ENCODE measurements at places on chromosomes 4 and X.

DNA sequence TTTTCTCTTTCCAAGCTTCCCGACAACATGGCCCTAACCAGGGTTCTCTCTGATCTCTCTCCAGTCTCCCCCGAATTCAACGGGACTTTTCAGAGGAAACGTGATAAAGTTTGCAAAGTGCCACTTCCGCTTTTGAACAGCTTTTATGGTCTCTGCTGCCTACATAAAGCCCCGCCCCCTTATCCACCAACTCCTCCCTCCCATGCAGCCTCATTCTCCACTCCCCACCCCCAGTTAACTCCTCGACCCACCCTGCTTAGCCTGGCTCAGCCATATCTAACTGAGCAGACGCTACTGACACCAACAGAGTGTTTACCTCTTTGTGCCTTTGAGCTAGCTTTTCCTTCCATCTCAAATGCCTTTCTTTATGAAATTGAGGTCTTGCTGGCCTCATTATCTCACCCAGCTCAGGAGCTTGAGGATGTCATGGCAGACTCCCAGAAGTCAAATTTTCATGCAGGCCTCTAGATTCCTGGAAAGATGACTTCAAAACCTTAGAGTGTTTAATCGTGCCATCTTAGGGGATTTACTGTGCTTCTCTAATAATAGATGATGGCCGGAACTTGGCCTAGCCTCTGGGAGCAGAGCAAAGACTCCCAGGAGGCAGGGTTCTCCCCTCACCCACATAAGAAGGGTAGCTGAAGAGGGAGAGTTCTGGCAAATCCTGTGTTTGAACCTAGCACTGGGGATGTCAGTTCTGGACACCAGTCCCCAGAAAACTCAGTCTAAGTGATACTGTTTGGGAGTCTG is 606.0 kb downstream of the BCOR start:
- DNase-seq = no peak

DNA sequence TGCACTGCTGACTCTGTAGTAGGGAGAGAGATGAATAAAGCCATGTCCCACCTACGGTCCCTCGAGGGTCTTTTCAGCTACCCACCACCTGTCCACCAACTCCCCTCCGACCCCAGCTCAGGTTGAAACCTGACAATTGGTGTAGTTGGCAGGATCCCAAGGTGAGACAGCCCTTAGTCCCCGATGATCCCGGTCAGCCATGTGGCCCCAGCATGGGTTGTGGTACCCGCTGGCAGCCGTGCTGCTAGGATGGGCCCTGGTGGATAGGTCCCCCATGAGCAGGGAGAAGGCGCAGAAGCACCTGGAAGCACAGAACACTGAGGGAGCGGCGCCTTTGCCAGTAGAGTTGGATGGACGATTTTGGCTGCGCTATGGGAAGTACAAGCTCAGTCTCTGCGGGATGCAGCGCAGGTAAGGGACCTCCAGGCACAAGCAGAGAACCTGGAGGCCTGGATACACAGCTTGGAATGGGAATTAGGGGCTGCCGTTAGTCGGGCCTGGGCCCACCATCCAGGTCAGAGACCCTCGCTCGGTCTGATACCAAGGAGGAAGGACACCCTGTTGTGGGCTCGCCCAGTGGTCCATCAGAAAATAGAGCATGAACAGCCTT is 694.6 kb upstream of the AGA start:
- DNase-seq = no peak

- peak; percentile 63 for DNase-seq
Measured at GRCh38 chrX:138877746-138878145, 166.2 kb upstream of the FGF13 start.

- DNase-seq = no peak
Measured at GRCh38 chrX:4239650-4240540, 526.4 kb upstream of the PRKX start.

GRCh38 chr4:189870511-189871234 is 70.0 kb upstream of the FRG1 start:
- no peak for DNase-seq

DNA sequence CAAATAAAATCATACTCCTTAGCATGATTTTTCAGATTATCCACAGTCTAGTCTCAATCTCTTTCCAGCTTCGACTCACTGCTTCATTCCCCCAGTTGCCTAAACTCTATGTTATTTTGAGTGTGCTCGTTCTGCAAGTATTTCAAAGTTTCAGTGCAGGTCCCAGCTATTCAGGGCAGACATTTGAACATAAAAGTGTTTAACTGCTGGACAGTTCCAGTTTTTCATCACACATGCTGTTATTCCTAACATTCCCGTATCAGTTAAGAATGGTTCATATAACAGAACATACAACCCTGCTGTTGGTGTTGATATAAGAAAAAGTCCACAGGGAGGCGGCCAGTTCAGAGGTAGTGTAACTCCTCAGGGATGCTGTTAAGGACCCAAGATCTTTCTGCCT is 113.3 kb downstream of the SLIT2 start:
- no peak for DNase-seq

- DNase-seq = no peak
Measured at GRCh38 chr4:55154290-55154880, 29.0 kb upstream of the KDR start.

DNA sequence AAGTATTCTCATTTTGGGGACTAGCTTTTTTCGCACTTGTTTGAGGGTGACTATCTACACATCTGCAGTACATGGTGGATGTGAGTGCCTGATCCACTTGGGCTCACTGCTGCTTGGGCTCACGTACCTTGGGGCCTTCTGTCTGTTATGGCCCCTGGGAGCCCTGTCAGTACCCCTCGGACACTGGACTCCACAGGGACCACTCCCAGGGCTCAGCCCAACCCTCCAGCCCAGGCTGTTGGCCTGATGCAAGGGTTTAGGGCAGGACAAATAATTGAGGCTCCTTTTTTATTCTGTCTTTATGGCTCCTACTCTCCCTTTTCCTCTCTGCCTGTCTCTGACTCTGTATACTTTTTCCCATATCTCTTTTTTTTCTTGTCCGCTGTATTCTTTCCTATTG is 32.7 kb upstream of the MSN start:
- DNase-seq = no peak

DNA sequence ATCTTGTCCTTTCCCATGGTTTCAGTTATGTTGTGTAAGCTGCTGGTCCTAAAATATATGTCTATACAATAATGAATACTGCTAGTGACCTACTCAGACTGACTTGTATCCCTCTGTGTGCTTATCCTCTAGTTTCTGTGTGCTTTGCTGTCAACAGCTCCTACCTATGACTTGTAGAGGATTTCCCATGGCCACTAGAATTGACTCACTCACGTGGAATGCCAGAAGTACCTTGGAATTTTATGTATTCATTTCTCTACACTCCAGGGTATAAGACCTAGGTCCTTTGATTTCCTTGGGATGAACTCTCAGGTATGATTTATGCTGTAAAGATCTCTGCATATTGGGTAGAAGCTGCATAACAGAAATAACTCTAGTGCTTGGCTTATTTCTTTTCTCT is 279.9 kb upstream of the SLIT2 start:
- DNase-seq = peak; percentile 27

DNA sequence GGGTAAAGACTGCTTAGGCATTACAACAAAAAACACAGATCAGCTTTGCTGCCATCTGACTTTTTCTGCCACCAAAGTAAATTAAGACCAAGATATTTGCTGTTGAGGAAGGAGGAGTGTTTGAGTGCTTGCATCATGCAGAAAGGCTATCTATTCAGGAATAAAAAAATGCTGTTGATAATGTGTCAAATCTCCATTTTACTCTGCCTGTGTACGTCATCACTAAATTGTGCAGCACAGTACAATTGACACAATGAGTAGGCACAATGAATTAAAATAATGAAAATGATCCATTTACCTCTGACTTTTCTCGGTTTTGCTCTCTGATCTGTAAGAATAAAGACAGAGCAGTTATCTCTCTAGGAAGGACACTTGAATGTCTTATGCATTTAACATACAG is 56.3 kb downstream of the NKX6-1 start:
- no peak for DNase-seq

DNA sequence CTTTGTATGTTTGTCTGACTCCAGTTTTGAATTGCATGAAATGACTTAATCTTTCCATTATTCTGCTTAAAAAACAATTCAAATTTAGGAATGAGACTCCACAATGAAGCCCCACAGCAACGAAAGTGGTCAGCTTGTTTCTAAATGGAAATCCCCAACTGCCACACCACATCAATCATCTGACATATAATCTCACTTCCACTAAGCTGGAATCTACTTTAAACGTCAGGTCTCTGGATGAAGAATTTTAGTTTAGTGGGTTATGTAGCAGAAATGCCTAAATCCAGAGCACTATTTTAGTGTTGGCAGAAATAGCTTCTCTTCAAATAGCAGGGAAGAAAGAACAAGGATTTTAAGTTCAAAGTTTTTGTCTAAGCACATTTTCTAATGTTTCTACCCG is 1.7 kb upstream of the BMP2K start:
- no peak for DNase-seq

- no peak for DNase-seq
Measured at GRCh38 chr4:34854451-34854850, 1389.9 kb downstream of the ARAP2 start.

- no peak for DNase-seq
Measured at GRCh38 chrX:8204169-8204935, 33.3 kb upstream of the VCX2 start.

DNA sequence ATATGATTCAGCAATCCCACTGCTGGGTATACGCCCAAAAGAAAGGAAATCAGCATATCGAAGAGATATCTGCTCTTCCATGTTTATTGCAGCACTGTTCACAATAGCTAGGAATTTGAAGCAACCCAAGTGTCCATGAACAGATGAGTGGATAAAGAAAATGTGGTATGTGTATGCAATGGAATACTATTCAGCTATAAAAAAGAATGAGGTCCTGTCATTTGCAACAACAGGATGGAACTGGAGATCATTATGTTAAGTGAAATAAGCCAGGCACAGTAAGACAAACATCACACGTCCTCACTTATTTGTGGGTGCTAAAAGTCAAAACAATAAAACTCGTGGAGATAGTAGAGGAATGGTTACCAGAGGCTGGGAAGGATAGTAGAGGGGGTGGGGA is 153.8 kb upstream of the LEF1 start:
- no peak for DNase-seq

GRCh38 chr4:55158957-55159356 is 33.6 kb upstream of the KDR start:
- no peak for DNase-seq

DNA sequence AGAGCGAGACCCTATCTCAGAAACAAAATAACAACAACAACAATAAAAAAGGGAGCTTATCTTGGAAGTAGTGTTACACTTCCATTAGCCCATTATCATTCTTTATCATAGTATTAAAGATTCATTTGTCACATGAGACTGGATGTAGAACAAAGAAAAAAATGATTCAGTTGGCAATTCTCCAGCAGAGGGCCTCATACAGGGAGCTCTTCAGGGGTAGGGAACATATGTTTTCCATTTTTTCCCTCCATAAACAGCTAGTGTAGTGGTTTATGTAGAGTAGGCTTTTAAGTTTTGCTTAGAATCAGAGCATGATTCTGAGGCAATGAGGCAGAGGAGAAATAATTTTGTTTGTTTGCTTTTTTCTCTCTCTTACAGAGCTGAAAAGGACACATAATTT is 5.8 kb downstream of the CPE start:
- no peak for DNase-seq

DNA sequence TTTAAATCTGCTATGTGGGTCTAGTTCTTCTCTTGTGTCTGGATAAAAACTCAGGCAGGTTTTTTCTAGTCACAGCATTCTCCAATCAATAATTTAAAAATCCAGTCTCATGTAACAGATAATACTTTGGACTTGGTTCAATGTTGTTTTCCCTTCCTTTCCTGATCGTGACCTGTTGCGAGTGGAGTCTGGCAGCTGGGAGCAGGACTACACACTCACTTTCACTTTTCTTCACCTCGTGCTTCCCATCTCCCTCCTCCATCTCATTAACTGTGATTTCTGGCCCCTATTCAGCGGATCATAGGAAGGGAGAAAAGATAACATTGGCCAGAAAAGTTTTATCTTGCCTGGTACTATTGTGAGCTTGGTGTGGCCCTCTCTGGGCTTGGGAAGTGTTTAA is 96.6 kb upstream of the GATB start:
- DNase-seq = no peak

GRCh38 chrX:48890296-48890925 is 7.2 kb downstream of the TIMM17B start:
- DNase-seq = no peak

DNA sequence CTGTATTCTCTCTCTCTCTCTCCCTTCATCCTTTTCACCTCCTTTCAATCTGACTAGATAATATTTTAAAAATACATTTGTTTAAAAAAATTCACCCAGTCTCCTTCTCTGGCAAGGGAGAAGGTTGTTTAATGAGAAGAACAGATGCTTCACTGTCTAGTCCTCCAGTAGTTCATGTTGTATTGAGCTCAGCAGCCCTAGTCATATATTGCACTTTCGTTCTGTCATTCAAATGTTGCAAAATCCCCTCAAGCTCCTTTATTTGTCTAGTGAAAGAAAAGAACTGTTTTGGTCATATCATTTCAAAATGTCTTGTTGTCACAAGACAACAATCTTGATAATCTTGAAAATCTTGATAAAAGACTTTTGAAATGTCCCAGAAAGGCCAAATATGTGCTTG is 248.0 kb downstream of the GALNTL6 start:
- no peak for DNase-seq

DNA sequence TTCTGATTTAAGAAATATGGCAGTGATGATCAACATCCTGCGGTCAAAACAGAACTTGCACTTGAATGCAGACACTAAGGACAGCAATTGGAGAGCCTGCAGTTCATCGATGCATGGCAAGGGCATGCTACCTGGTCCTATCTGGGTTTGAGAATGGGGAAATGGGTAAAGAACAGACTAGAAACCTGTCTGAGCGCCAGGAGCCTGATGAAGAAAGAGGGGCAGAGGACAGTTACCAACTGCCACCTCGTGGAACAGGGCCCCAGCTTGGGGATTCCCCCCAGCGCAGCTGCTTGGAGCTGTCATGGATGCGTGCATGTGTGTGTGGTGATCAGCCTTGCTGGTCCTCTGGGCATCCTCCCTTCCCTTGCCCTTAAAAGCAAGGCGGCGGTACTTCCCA is 30.2 kb upstream of the NKRF start:
- DNase-seq = no peak

DNA sequence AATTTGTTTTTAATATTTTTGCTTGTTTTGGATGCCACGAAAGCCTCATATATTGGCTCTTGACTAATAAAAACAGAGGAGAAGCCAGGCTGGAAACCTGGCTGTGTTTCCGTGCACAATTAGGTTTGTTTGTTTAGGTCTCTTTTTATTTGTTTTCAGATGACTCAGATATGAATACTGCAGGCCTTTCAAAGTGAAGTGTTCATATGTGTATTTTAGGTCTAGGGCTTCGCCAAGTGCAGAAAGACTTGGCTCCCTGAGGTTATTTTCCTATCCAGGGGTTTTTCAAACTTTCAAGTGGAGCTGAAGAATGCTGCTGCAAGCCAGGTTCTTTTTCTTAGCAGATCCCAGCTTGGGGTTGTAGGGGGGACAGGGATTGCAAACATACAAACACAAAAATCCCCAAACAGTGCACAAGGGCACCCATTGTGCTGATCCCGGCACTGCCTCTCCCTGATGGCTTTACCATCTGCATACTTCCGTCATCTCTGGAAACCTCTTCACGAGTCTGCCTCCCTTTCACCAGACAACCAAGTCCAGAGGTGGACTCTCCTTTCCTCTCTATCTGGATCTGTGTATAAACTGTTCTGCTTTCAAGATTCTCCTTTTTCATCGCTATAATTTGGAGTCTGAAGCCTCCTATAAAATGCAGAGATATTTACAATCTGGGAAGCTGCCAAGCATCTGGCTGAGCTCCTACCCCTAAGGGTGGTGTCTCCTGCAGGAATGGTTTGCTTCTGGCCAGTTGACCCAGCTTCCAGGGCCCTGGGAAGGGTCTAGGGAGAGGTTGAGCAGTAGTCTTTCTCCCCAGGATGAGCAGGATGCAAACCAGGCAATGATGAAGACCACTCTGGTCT is 108.6 kb downstream of the SMIM20 start:
- DNase-seq = peak; percentile 80

- no peak for DNase-seq
Measured at GRCh38 chr4:5717449-5718158, 6.6 kb downstream of the EVC start.

Measured in MCF 10A (cell line).